ENCODE measurements at places on chromosomes 11 and 22.

- no peak overlapping the region for H3K27ac ChIP-seq
- H3K27me3 ChIP-seq, result peaks cover 27% of the 10 kb centered on the region
- no peak overlapping the region for H3K4me3 ChIP-seq
- DNase-seq, result no peak
Measured at GRCh38 chr11:6269994-6270393, 10.4 kb downstream of the CCKBR start.

DNA sequence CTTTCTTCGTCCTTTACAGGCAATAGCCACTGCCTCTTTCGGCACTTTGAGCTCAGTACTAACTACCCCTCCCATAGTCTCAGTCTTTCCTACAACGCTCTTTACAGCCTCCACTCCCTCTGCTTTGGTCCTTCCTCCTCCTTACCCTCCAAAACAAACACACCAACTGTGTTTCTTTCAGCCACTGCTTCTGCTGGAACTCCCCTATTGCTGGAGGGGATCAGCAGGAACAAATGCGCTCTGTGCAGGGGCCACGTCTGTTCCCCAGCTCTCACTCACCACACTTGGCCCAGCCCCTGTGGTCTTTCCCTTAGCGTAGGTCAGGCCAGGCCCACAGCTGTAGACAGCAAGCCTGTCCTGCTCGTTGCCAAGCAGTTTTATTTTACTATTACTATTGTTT, 42.3 kb downstream of the PC start:
- no peak for DNase-seq
- no peaks in the 10 kb centered on the region for H3K4me1 ChIP-seq
- no peak overlapping the region for H3K27ac ChIP-seq
- H3K4me3 ChIP-seq, result no peak overlapping the region

DNA sequence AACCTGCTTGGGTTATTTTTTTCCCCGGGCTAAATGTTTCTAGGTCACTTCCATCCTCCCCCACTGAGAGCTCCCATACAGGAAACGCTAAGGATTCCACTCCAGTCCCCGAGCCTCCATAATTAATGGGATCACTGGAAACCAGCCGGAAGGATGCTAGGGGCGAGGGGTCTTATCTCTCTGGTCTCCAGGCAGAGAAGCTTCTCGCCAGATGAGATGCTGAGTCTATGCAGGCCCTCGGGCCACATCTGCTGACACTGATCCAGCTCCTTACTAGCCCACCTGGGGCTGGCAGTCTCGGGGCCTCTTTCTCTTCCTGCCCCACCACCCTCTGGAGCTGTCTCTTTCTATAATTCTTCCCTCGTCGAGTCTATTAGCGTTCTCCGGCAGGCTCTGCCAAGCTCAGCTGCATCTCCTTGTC, 125.9 kb upstream of the SYT13 start:
- peaks cover 2% of the 10 kb centered on the region for H3K27me3 ChIP-seq
- DNase-seq, result no peak
- no peaks in the 10 kb centered on the region for H3K4me1 ChIP-seq
- no peak overlapping the region for H3K4me3 ChIP-seq
- H3K27ac ChIP-seq, result no peak overlapping the region

- H3K4me3 ChIP-seq, result no peak overlapping the region
- no peak overlapping the region for H3K27ac ChIP-seq
- H3K27me3 ChIP-seq, result no peaks in the 10 kb centered on the region
Measured at GRCh38 chr11:75490221-75491181, 35.2 kb downstream of the GDPD5 start.

DNA sequence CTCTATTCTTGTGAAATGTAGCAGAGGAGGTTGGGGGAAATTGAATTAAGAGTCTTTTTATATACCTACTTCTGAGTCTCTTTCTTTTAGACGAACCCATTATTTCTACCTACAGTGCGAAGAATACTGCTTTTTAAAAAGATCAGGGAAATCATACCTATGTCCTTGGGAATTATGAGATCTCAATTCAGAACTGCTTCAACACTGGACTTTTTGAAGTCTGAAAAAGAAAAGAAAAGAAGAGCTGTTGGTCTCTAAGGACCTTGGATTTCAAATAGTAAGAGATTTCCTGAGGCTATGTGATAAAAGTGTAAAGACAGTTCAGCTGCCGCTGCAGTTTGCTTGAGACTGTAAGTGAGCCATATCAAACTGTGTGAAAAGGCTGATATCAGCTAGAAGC, 3.7 kb upstream of the OR5B21 start:
- no peaks in the 10 kb centered on the region for H3K27me3 ChIP-seq
- no peaks in the 10 kb centered on the region for H3K36me3 ChIP-seq
- no peaks in the 10 kb centered on the region for H3K4me1 ChIP-seq
- no peak for DNase-seq

- DNase-seq, result no peak
- peaks cover 24% of the 10 kb centered on the region for H3K4me1 ChIP-seq
- H3K27me3 ChIP-seq, result no peaks in the 10 kb centered on the region
- H3K27ac ChIP-seq, result no peak overlapping the region
- H3K36me3 ChIP-seq, result peaks cover 4% of the 10 kb centered on the region
Measured at GRCh38 chr11:96189351-96189750, 153.6 kb downstream of the MAML2 start.

GRCh38 chr11:58574881-58575280, 775 bp downstream of the LPXN start:
- no peak for DNase-seq
- peaks cover 28% of the 10 kb centered on the region for H3K4me1 ChIP-seq
- no peaks in the 10 kb centered on the region for H3K36me3 ChIP-seq
- peak overlapping the region; percentile 99 for H3K27ac ChIP-seq

DNA sequence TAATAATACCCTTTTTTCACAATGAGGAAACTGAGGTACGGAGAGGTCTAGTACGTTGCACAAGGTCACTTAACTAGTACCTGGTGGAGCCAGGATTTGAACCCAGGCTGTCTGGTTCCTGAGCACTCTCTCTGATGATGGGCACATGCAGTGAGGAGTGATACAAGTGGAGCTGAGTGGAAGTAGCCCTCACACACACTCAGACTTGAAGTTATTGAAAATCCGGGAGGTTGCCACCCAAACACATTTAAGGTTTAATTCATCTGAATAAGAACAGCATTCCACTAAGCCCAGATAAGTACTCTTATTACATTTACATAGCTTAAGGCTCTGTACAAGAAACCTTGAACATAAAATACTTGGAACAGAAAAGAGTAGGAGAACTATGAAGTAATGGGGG, 4.8 kb downstream of the GRAP2 start:
- H3K27me3 ChIP-seq, result no peaks in the 10 kb centered on the region
- DNase-seq, result no peak
- H3K36me3 ChIP-seq, result no peaks in the 10 kb centered on the region
- peak overlapping the region; percentile 87 for H3K27ac ChIP-seq
- H3K4me1 ChIP-seq, result peaks cover 35% of the 10 kb centered on the region

DNA sequence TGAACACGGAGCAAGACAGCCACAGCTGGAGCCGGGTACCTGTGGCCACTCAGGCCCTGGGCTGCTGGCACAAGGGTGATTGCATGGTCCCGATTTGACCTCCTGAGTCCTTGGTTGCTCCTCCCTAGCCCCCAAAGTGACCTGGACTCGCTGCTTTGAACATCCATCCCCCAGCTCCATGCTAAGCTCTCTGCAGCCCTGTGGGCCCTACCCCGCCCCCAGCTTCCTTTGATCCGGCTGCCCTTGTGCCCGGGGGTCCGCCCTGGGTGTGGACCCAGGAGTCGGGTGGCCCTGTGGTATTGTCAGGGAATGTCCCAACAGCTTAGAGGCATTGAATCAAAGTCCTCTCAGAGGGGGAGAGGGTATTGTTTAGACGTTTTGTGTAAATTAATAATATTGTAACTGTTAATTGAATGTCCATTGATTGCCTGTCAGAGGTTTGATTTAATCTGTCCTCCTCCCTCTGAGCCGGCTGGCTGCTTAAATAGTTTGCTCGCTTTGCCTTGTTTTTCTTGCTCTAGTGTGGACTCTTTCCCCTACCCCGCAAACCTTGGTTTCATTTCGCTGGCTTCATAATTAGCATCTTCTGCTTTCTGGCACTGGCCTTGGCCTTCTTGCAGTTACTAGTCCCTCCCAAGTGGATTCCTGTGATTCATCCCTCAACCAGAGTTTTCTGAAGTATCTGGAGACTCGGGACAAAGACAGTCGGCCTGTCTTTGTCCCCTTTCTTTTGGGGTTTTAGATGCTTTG, 20.7 kb downstream of the GRIK4 start:
- H3K36me3 ChIP-seq, result no peaks in the 10 kb centered on the region
- no peaks in the 10 kb centered on the region for H3K4me1 ChIP-seq
- H3K27ac ChIP-seq, result no peak overlapping the region
- H3K4me3 ChIP-seq, result no peak overlapping the region
- peaks cover 49% of the 10 kb centered on the region for H3K27me3 ChIP-seq

DNA sequence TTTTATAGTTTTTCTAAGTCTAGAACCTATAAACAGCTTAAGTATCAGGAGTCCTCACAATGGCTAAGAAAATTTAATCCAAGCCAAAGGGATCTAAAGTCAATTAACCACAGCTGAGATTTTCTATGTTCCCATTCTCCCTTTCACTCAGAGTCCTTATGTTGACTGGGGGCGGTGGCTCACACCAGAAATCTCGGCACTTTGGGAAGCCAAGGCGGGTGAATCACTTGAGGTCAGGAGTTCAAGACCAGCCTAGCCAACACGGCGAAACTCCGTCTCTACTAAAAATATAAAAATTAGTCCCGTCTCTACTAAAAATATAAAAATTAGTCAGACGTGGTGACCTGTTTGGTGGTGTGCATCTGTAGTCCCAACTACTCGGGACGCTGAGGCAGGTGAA, 6.9 kb downstream of the RDX start:
- no peak for DNase-seq
- no peak overlapping the region for H3K27ac ChIP-seq
- H3K4me3 ChIP-seq, result no peak overlapping the region
- no peaks in the 10 kb centered on the region for H3K27me3 ChIP-seq

DNA sequence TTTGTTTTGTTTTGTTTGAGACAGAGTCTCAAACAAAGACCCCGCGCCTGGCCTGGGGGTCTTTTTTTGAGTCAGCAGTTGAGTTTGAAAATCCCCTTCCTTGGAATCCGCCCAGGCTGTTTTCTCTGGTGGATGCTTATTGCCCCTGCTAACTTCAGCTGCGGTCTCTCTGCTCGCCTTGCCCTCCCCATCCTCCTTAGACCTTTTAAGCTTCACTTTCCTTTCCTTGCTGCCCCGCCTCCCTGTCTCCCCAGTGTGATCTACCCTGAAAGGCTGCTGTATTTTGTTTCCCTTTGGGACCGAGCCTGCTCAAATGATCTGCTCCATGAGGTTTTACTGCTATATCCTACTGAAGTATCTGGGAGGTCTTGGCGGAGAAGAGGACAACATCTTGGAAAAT, 2.5 kb downstream of the USP18 start:
- no peak for DNase-seq
- H3K27me3 ChIP-seq, result no peaks in the 10 kb centered on the region
- H3K4me1 ChIP-seq, result peaks cover 28% of the 10 kb centered on the region
- no peak overlapping the region for H3K4me3 ChIP-seq

DNA sequence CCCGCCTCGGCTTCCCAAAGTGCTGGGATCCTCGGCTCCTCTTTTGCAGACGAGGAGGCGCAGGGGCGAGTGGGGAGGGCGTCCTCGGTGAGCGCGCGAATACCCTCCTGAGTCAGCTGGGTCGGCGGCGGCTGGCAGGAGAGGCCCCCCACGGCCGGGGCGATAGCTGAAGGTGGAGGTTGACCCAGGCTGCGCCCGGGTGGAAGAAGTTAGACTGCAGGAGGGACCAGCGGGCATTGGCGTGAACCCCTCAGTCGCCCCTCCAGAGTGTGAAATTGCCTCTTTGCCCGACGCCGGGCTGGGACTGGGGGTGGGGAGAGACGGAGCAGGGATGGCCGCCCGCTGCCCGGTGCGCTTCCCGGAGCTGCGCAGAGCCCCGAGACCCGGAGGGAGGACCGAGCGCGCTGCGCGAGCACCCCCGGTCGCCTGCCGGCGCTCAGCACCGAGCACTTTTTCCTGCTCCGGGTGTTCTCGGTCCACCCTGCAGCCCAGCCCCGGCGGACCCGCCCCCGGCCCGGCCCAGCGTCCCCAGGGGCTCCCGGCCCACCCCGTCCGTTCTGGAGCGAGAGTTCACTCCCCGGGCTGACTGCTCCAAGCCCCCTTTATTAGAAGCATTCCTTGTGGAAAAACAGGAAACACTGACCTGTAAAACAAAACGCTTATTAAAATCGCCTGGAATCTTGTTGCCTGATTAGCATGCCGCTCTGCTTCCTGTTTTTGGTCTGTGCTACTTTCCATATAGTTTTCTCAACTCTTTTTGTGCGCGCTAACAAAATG, 13.7 kb upstream of the CPT1A start:
- H3K36me3 ChIP-seq, result no peaks in the 10 kb centered on the region

All from T-cell (primary cell).